Left forelimb (tissue), 1 donor: ENCODE measurements at places on chromosomes 1 and 21.

- no peak for DNase-seq
These were observed 656.3 kb downstream of the PTPRC start for GRCh38 chr1:199295107-199295506.

- DNase-seq = no peak
These were observed 30.5 kb downstream of the FMO4 start for GRCh38 chr1:171344473-171344820.

- no peak for DNase-seq
These were observed 45.0 kb upstream of the HOOK1 start for GRCh38 chr1:59769736-59770095.

DNA sequence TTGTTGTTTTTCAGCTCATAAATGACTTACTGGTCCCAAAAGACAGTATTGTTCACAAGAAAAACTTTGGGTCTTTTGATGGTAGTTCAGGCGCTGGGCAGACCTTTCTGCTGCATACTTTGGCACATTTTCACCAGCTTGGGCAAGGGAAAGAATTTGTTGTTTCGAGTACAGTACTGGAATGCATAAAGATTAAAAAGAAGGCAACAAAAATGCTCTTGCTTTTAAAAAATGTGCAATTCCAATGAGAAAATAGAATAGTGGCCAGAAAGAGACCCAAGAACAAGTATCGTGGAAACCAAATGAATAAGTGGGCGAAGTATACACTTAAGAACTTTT is 56.0 kb downstream of the CLIC6 start:
- DNase-seq = no peak

DNA sequence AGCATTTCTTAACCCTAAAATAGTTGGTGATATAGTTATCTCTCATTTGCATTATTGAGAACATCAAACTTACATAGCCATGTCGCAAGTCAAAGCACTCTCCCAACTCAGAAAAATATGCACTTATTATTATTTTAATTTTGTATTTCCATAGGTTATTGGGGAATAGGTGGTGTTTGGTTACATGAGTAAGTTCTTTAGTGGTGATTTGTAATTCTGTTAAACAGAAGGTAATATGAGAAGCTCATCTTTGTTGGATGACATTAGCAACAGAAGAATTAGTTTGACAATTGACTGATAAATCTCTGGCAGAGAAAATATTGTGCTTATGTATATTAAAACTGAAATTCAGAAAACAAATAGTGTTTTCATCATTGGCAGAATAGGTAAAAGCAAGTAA is 154.8 kb downstream of the NFIA start:
- no peak for DNase-seq

DNA sequence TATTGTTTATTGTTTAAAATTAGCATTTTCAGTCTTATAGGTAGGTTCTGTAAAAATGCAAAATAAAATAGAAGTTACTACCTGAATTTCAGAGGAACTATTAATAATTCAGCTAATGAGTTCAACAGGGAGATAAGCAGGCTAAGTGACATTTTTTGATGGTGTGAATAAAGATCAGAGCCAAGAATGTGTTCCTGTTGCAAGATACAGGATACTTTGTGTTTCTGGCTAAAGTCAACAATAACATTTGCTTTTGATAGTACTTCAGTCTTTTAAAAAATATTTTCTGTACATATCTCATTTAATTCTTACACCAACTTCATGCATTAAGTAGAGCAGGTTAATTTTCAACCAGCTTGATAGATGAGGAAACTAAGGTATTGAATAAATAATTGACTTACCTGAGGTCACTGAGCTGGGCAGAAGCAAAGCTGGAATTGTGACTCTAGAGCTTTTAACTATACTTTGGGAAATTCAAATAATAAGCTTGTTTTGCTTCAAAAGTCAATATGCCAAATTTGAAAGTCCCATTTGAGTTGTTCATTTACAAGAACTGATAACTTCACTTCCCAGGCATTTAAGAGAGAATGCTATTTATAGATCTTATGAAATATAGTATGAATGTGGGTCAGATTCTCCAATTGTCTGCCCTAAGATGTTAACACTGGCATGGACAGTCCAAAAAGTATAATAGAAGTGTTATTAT is 6.0 kb downstream of the GORAB start:
- no peak for DNase-seq

DNA sequence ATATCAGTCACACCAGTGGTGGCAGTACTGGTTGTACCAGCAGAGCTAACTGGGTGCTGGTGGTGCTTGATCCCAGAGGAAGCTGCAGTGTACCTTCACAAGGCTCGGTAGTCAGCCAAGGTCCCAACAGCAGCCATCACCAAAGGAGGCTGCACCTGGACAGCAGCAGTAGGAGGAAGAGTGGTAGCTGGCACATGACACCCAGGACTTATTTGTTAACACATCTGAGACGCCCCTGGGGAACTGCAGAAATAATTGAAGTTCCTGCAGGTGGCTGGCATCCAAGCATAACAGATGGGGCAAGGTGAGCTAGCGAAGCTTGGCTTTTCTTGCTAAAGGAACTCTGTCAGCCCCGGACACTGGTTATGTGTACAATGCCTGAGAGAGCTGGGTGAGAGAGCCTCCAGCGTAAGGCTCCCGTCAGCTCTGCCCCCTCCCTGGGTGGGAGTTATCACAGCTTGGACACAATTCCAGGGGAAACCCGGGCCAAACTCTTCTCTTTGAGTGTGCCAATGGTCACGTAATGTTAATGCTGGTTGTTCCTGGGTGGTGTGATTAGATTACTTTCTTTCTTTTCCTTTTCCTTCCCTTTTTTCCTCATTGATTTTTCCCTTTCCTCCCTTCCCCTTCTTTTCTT is 29.1 kb upstream of the PARP1 start:
- no peak for DNase-seq

DNA sequence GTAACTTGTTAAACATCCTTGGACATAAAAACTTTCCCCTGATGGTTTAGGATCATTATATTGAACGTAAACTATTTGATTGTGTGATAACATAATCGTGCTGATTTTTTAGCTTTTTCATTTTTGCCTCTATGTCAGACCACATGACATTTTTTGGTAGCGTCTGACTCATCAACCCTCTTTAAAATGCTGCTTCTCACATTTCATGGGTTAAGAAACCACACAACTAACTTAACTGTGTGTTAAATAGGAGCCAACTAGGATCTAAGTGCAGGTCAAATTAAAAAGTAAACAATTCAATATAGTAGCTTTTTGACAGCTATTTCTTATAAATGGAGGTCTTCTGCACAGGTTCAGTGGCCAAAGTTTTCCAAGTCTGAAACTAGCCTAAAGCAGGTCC is 9.8 kb downstream of the BTG3 start:
- no peak for DNase-seq
